ENCODE measurements at places on chromosomes 7 and 10.

DNA sequence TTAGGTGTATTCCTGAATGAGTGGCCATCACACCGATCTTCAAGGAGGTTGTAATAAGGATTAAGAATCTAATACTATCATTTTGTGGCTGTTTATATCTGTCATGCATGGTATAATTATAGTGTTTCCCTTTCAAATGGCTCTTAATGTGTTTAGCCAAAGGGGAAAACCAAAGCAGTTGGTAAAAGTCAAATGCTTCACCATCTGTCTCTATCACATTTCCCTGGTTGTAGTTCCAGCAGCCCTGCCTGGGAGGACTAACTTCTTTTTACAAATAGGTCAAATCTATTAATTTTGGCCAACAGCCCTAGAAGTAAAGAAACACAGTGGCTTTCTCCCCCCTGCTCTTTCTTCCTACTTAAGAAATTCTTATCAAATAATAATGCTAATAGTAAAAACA is 56.7 kb downstream of the ZNF365 start:
- no peak for DNase-seq

- no peak for DNase-seq
Measured at GRCh38 chr7:35253460-35253709, 515 bp downstream of the TBX20 start.

- no peak for DNase-seq
Measured at GRCh38 chr10:102863660-102864059, 5.6 kb upstream of the AS3MT start.

- DNase-seq: peak; percentile 74
Measured at GRCh38 chr7:74453322-74454011, at the start of gene GTF2IRD1. Gene GTF2IRD1 (plus strand): TSS chr7:74453906. CDS start chr7:74508081, 54,175 bp downstream.

GRCh38 chr7:156944876-156945275 is 4.6 kb upstream of the NOM1 start:
- DNase-seq: no peak

DNA sequence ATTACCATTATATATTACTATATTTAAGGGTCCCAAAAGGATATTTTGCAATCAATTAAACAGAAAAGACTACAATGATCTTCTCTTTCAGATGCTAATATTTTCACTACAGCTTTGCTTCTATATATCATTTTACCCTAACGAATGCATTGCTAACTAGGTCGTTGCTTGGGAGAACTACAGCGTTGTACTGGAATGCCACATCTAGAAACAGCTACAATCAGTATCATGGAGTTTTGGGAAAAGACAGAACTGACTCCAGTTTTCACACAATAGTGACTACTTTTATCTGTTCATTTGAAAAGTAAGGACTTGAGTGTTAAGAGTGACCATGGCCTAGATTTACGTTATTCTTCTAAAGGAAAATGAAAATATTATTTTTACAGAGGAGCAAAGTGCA is 38.5 kb downstream of the LRRN3 start:
- no peak for DNase-seq

- no peak for DNase-seq
Measured at GRCh38 chr7:98733036-98733435, 116.0 kb downstream of the NPTX2 start.

GRCh38 chr7:66626331-66626934 is 2.2 kb upstream of the KCTD7 start:
- DNase-seq: no peak

DNA sequence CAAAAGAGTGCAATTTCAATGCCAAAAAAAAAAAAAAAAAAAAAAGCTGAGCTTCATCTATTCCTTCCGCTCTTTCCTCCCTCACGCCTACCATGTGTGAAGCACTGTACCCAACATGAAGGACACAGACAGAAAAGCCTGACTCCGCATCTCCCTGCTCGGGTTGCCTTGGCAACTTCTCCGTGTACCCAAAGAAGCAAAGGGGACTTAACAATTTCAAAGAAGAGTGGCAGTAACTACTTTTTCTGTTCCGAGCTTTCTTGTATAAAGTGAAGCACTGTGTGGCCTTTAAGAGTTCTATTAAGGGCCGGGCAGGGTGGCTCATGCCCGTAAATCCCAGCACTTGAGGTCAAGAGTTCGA is 177.7 kb downstream of the PRKCQ start:
- peak; percentile 65 for DNase-seq

- no peak for DNase-seq
Measured at GRCh38 chr7:130951303-130951975, 217.4 kb upstream of the KLF14 start.

Data from dorsolateral prefrontal cortex (tissue), 122 donors.